ENCODE measurements at places on chromosomes 12 and 14. TPM values are rescaled to one million over a fixed set of nuclear protein-coding genes. Genes with fewer than 3 reads are reported as not detected.

Gene CISTR
- total RNA-seq = not detected

Gene TMEM63C
- total RNA-seq = 0.96 TPM

Gene LYZ
- total RNA-seq = 0.30 TPM

Gene BICDL1
- 4.2 TPM for total RNA-seq

Gene CPM
- total RNA-seq = 5.6 TPM

Gene ASB2
- total RNA-seq = 3.5 TPM

Gene PRIMA1
- 0.39 TPM for total RNA-seq

Gene VDR
- total RNA-seq = 2.6 TPM

Gene GPR135
- total RNA-seq = 1.2 TPM

Gene GALNT16
- 2.4 TPM for total RNA-seq
